ENCODE measurements at places on chromosomes 6 and 20.

DNA sequence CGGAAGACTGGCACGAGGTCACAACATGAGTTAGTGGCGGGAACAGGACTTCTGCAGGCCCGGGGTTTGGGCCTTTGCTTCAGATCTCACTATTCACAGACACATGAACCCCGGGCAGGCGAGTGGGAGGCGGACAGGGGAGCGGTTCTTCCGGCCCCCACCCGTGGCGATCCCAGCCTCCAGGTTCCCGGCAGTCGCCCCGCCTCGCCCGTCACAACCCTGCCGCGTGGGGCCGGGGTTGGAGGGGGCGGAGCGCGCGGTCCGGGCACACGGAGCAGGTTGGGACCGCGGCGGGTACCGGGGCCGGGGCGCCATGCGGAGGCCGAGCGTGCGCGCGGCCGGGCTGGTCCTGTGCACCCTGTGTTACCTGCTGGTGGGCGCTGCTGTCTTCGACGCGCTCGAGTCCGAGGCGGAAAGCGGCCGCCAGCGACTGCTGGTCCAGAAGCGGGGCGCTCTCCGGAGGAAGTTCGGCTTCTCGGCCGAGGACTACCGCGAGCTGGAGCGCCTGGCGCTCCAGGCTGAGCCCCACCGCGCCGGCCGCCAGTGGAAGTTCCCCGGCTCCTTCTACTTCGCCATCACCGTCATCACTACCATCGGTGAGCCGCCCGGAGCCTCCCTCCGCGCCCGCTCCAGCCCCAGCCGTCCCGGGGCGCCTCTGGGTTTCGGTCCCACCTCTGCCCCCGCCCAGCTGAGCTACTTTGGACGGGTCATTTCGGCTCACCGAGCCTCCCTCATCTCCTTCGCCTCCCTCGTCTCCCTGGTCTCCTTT is at the start of gene KCNK15:
Gene KCNK15, plus strand, starts transcription at position 268 of the 769 bp plus-strand sequence. Its CDS starts 46 bp downstream, at position 314.
- peak; percentile 60 for DNase-seq

- DNase-seq, result no peak
Measured at GRCh38 chr20:38466983-38467382, 5.7 kb upstream of the RALGAPB start.

GRCh38 chr6:34339432-34339831 is 53.0 kb downstream of the NUDT3 start:
- no peak for DNase-seq

DNA sequence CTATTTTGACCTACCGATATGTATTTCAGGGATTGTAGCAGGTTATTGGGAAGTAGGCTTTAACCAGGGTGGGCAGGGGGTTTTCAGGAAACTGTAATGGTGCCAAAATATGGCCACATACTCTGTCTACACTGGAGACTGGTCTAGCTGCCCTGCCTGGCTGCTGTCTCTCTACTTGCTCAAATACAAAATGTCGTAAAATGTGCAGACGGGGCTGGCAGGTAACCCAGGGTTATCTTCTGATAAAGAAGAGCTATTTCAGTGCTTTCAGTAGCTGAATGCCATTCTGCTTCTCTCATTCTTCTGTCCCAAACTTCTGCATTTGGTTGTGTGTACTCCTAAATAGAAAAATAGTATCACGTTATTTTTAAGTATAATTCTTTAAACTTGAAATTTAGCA is 616.2 kb downstream of the EPM2A start:
- DNase-seq, result no peak

DNA sequence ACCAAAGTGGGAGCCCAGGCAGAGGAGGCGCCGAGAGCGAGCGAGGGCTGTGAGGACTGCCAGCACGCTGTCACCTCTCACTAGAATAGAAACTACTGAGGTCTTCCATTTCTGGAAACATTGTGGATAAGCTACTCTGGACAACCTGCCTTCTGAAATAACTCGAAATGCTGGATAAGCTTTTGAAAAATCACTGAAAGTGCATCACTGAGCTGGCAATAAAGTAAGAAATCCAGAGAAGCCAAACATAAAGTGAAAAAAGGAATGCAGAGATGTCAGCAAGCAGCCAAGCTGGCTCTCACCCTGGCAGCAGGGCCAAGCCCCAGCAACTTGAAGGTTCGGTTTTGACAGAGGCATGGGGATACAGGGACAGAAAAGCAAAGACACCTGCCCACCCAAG is 59.2 kb upstream of the MYLIP start:
- no peak for DNase-seq

- DNase-seq, result no peak
Measured at GRCh38 chr6:38684904-38685303, 18.0 kb downstream of the GLO1 start.

- no peak for DNase-seq
Measured at GRCh38 chr6:27053738-27054137, 193.8 kb upstream of the PRSS16 start.

DNA sequence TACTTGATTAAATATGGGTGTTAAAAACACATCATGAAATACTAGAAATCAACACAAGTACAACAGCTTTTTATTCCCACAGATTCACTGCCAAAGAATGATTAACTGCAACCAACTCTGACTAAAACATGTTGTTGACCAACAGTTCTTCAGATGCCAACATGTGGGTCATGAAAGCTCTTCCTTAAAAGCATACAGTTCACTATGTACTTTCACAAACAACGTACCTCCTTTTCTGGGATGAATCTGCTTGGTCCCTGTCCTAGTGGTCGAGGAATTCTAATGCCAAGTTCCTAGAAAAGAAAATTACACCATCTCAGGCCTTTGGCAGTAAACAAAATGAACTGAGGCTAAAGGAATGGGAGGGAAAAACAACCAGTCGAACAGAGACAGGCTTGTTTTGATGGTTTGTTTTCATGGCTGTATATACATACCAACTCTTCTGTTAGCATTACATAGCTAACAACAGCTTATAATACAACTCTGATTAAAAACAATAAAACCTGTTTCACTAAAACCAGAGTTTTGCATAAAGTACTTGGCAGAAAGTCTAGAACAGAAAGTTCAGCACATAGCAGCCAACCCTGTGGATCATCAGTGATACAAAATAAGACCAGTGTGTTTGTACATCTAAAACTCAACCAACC is 92.5 kb downstream of the SESN1 start:
- no peak for DNase-seq

GRCh38 chr6:137315081-137315480 is 95.9 kb upstream of the IFNGR1 start:
- no peak for DNase-seq

- DNase-seq, result peak; percentile 7
Measured at GRCh38 chr6:37110500-37111461, 59.2 kb upstream of the PIM1 start.

GRCh38 chr6:130978180-130978579 is 84.9 kb downstream of the EPB41L2 start:
- no peak for DNase-seq

DNA sequence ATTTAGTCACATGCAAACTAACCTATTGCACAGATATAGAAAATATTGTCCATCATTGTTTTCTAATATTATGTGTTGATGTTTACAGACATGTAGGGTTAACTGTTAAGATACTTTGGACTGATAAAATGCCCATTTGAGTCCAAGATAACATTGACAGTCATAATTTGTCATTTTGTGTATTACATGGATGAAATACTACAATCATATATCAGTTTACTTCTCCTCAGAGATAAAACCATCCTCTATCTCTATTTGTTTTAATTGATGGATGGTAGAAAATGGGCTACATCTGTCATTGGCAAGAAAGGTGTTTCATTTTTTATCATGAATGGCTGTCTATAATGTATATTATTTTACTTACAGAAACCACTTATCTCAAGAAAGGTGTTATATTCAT is 6.2 kb downstream of the EPHA7 start:
- DNase-seq, result no peak

DNA sequence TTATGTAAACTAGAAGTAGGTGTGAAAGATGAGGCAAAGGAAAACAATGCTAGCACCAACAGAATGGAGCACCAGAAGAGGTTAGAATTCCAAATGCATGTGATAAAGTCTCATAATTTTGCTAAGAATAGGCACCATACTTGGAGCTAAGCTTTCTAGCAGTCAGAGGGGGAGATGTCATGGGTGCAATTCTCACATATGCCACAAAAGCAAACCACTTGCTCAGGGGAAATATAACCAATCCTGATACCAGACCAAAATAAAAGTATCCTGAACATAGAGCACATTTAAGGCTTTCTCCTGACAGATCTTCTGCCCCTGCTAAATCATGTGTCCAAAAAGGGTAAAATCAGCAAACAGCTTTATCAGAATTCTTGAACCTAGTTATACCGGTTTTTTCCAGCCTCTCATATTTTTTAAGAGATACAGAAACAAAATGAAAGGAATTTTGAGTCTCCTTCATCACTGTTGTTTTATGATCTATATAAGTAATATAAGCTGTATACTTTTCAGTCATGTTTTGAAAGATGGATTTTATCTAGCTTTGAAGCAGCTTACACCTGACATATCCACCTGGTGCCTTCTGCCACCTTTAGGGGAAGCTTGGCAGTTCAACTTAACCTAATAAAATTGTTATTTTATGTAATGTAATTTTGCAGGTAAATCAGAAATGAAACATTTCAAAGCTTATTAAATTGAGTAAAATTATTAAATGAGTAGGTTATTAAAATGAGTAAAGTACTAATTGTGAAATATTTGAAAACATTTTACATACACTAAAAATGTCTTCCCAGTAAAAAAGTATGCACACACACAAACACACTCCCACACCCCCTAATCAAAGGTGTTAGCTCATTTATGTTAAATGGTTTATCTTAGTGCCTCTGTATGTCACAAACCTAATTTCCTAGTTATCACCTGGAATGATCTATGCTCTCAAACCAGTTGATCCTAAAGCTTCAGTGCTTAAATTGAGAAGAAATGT is 2.8 kb downstream of the SPO11 start:
- no peak for DNase-seq

DNA sequence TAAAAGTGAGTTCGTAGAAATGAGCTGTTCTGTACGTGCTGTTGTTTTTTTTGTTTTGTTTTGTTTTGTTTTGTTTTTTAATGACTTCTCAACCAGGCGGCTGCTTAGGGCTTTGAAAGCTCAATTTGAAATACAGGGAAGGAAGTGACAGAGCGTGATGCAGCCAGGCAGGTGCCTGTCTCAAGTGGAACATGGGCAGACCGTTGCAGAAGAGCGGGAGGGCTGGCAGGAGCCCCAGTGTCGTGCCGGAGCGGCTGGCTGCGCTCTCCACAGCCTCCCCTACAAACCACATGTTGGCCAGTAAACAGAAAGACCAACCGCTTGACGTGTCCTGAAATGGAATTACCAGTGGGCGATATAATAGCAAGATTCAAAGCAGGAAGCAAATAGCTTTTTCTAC is 164.9 kb upstream of the RREB1 start:
- DNase-seq, result no peak

GRCh38 chr20:41185013-41185757 is 47.8 kb downstream of the PLCG1 start:
- DNase-seq, result no peak

- no peak for DNase-seq
Measured at GRCh38 chr6:45650524-45651135, 272.9 kb upstream of the SUPT3H start.

GRCh38 chr6:168165373-168165772 is 86.4 kb upstream of the FRMD1 start:
- DNase-seq, result no peak

DNA sequence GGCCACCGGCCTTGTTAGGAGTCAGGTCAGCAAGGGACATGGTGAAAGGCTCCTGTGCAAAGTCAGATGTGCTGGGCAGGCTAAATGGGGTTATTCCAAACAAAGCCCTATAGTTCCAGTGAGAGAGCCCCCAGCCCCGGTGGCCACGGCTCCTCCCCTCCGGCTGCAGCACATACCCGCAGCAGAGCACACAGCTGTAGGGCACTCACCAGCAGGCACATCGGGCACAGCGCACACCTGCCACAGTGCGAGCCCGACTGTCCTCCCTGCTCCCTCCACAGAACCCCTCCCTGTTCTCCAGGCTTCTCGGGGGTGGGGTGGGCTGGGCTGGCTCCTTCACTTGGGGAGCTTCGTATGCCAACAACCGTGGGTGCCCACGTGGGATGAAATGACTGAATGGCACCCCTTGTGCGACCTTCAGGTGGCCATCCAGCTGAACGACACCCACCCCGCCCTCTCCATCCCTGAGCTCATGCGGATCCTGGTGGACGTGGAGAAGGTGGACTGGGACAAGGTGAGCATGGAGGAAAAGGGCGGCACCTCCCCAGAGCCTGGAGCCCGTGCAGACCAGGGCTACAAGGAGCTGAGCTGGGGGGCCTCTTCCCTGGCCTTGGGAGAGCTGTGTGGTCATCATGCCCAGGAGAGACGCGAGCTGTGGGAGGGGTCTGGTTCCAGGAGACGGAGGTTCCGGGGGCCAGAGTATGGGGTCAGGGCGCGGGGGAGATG is 30.9 kb downstream of the PYGB start:
- DNase-seq, result no peak

- no peak for DNase-seq
Measured at GRCh38 chr6:45026003-45026516, 302.1 kb upstream of the RUNX2 start.

- DNase-seq, result no peak
Measured at GRCh38 chr6:170224694-170225660, 65.9 kb downstream of the DLL1 start.

DNA sequence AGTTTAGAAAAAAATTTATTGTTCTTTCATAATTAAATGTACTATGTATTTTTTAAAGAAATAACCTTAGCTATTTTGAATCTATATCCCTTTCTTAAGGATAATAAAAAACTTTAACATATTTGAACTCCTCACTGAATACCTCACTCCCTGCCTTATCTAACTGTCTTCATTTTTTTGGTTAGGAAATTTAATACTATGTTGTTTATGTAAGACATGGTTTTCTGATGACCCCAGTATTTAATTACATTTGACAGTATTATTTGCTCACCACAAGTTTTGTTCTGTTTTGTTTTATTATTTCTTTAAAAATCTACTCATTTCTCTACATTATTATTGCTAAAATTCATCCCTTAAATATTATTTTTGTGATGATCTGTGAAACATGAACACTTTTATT is 394.4 kb upstream of the ADGRB3 start:
- no peak for DNase-seq

- DNase-seq, result no peak
Measured at GRCh38 chr20:25287631-25288290, 39.9 kb downstream of the PYGB start.

- no peak for DNase-seq
Measured at GRCh38 chr6:156010-156409, 136.3 kb upstream of the DUSP22 start.

DNA sequence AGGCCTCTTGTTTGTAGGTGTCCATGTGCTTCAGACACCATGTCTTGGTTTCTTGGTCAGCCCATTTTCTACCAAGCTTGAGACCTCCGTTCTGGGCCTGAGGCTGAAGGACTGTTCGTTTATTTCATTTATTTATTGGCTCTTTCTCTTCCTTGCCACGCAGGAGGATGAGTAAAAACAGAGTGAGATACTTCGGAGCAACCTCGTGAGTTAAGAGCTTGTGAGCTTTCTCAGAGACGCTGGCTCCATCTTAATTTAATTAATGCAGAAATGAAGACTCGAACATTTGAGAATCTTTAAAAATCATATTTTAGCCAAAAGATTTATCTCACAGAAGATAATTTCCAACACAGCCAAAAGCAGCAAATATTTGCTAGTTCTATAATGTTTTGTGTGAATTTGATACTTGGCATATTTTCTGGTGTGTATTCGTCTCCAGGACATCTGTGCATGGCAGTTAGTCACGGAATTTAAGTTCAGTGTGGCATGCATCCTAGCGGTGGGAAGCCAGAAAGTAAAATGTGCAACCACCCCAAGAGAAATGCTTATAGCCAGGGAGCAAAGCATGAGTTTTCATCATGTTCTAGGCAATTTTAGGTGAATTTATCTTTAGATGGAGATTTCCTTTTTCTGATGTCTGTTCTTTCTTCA is 76.0 kb downstream of the THBS2 start:
- DNase-seq, result no peak

- DNase-seq, result no peak
Measured at GRCh38 chr20:33442136-33443005, 1.2 kb downstream of the SNTA1 start.

- DNase-seq, result no peak
Measured at GRCh38 chr6:56764081-56764566, 121.4 kb upstream of the DST start.
